GM12891 (cell line): ENCODE measurements at places on chromosomes 1 and 21.

DNA sequence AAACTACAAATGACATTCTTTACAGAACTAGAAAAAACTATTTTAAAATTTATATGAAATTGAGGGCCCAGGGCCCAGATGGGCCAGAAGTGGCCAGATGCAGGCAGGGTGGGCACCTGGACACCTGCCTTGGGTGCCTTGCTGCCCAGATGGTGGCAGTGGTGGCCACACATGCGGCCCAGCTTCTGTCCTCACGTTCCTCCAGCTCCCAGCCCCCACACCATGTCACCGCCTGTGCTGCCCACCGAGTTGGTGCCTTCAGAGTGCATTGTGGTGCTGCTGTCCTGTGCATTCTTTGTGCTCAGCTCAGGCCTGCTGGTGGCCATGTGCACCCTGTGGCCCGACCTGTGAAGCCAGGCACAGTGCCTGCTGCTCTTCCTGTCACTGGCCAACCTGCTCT, 216.8 kb upstream of the CXADR start:
- no peak for DNase-seq

DNA sequence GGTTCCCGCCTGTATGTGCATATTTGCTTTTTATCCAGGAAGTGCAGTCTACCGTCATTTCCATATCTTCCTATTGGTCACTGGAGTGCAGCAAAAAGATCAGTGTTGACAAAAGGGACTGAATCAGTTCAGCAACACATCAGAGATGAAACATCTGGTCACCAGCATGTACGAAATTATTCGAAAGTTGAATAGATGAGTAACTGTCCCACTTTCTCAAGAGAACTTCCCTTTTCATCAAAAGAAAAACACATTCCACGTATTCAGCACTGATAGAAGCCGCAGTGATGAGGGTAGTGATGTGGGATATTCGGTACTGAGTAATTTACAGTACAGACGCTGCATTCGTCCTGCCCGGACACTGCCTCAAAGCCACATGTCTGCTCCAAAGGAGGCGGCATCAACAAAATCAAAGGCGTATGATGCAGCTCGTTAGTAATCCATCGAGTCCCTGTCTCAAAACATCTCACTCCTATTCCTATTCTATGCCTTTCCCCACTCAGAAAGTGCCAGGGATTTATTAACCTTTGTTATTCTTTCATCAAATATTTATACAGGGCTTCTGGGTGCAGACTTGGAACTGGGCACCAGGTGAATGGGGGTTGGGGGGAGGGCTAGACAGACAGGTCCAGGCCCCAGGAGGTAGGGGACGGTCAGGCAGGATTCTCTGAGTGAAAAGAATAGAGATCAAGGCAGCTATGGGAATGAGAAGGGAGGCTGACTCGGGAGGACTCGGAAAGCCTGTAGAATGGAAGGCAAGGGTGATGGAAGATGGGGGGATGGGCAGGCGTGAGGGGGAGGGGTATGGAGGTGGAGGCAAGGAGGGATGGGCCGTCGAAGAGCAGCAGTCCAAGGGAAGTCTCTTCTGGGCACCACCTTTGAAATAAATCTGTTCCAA, 79.5 kb upstream of the SLC45A1 start:
- DNase-seq = no peak

- DNase-seq = no peak
Measured at GRCh38 chr21:30216041-30216723, at the start of gene CLDN8. CLDN8 (minus strand) TSS chr21:30216097; CDS start chr21:30215925, 172 bp downstream.

DNA sequence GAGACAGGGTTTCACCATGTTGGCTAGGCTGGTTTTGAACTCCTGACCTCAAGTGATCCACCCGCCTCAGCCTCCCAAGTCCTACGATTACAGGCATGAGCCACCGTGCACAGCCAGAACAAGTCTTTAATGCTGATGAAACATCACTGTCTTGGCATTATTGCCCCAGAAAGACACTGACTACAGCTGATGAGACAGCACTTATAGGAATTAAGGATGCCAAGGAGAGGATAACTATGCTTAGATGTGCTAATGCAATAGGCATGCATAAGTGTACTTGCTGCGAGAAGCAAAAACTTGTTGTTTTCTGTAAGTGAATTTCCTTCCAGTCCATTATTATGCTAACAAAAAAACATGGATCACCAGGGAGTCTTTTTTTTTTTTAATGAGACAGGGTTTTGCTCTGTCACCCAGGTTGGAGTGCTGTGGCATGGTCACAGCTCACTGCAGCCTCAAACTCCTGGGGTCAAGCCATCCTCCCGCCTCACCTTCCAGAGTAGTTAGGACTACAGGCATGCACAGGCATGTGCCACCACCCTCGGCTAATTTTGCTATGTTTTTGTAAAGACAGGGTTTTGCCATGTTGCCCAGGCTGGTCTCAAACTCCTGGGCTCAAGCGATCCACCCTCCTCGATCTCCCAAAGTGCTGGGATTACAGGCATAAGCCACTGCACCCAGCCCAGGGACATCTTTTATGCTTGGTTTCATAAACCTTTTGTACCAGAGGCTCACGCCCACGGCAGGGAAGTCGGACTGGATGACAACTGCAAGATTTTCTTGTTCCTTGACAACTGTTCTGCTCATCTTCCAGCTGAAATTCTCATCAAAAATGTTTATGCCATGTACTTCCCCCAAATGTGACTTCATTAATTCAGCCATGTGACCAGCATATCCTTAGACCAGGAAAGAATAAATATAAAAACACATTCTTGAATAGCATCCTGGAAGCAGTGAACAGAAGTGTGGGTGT, 23.1 kb downstream of the RHEX start:
- DNase-seq = no peak

- DNase-seq = no peak
Measured at GRCh38 chr1:7988576-7988975, 27.1 kb downstream of the PARK7 start.
